ENCODE measurements at places on chromosomes 7 and 10. TPM values are rescaled to one million over a fixed set of nuclear protein-coding genes. Genes with fewer than 3 reads are reported as not detected.

ANXA8L1 gene
- 18.9 TPM for total RNA-seq

MACC1 gene
- 45.2 TPM for total RNA-seq

TRIM74 gene
- 1.5 TPM for total RNA-seq

EGFR gene
- total RNA-seq, result 60.9 TPM

AKR1E2 gene
- total RNA-seq, result 5.6 TPM

ADRB1 gene
- total RNA-seq, result 21.4 TPM

HOGA1 gene
- 2.3 TPM for total RNA-seq

HOXA9 gene
- 0.46 TPM for total RNA-seq

AKR1C8 gene
- total RNA-seq, result not detected

LIPN gene
- total RNA-seq, result 0.55 TPM

KAZALD1 gene
- total RNA-seq, result 12.1 TPM

OPALIN gene
- not detected for total RNA-seq

TMED4 gene
- 106 TPM for total RNA-seq

TEX36 gene
- total RNA-seq, result not detected

SH2D4B gene
- total RNA-seq, result 0.12 TPM

DENND11 gene
- total RNA-seq, result 43.3 TPM

MYOZ1 gene
- total RNA-seq, result 2.4 TPM

ANKRD7 gene
- 1.6 TPM for total RNA-seq

RADIL gene
- 6.6 TPM for total RNA-seq

DKK1 gene
- 1.2 TPM for total RNA-seq

GLI3 gene
- total RNA-seq, result 23.4 TPM

POLR2J3 gene
- total RNA-seq, result 34.5 TPM

NCF1 gene
- 46.2 TPM for total RNA-seq

PDAP1 gene
- total RNA-seq, result 96.6 TPM

ANKRD22 gene
- total RNA-seq, result 2.6 TPM

MAP3K8 gene
- total RNA-seq, result 51.7 TPM

EFCAB10 gene
- 23.2 TPM for total RNA-seq

INHBA gene
- 2.8 TPM for total RNA-seq

PHKG1 gene
- total RNA-seq, result 1.8 TPM

LRRD1 gene
- 0.06 TPM for total RNA-seq

AGAP3 gene
- total RNA-seq, result 75.9 TPM

ZNF239 gene
- total RNA-seq, result 4.2 TPM

TEX47 gene
- not detected for total RNA-seq

DRGX gene
- total RNA-seq, result not detected

TRIP6 gene
- 81.8 TPM for total RNA-seq

SLC25A13 gene
- 40.8 TPM for total RNA-seq

SPDYE16 gene
- total RNA-seq, result not detected

GRID1 gene
- total RNA-seq, result 1.9 TPM

ZCWPW1 gene
- total RNA-seq, result 7.2 TPM

KCNH2 gene
- 1.7 TPM for total RNA-seq

ASIC3 gene
- total RNA-seq, result 3.9 TPM

OR2A14 gene
- total RNA-seq, result not detected

NKX1-2 gene
- total RNA-seq, result not detected

SPDYE18 gene
- 0.65 TPM for total RNA-seq

ANKRD61 gene
- not detected for total RNA-seq

ATOH7 gene
- not detected for total RNA-seq

CYP3A7 gene
- 0.71 TPM for total RNA-seq
